IPS DF 6.9 (cell line): ENCODE measurements at places on chromosomes 5 and 9.

DNA sequence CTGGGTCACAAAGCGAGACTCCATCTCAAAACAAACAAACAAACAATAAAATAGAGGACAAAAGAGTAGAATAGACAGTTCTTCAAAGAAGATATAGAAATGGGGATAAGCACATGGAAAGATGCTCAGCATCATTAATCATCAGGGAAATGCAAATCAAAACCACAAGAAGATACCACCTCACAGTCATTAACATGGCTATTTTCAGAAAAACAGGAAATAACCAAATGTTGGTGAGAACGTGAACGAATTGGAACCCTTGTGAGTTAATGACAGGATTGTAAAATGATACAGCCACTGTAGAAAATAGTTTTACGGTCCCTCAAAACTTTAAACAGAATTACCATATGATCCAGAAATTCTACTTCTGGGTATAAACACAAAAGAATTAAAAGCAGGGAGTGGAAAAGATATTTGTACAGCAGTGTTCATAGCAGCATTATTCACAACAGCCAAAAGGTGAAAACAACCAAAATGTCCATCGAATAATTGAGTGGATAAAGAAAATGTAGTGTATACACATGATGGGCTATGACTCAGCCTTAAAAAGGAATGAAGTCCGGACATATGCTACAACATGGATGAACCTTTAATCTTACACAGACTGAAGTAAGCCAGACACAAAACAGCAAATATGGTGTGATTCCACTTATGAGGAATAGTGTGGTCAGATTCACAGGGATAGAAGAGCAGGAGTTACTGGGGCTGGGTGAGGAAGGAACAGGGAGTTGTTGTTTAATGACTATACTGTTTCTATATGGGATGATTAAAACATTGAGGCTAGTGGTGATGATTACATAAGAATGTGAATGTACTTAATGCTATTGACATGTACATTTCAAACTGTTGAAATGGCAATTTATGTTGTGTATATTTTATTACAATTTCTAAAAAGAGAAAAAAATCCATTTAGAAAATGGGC, 19.7 kb downstream of the OR2V2 start:
- DNase-seq: no peak

DNA sequence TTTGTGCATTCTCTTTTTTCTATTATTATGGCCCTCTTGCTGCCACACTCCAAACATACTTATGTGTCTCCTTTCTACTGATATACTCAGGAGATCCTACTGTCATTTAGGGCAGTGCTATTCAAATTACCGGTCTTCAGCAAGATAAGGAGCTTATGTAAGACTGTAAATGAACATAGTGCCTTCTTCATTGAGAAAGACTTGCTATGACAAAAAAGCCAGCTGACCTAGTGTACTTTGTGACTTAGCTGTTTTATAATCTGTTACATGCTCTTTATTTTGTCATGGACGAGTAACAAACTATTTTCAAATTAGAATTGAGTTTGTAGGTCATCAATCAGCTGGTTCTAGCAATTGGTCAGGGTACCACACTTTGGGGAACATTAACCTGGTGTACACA, 32.8 kb downstream of the RANBP17 start:
- no peak for DNase-seq

DNA sequence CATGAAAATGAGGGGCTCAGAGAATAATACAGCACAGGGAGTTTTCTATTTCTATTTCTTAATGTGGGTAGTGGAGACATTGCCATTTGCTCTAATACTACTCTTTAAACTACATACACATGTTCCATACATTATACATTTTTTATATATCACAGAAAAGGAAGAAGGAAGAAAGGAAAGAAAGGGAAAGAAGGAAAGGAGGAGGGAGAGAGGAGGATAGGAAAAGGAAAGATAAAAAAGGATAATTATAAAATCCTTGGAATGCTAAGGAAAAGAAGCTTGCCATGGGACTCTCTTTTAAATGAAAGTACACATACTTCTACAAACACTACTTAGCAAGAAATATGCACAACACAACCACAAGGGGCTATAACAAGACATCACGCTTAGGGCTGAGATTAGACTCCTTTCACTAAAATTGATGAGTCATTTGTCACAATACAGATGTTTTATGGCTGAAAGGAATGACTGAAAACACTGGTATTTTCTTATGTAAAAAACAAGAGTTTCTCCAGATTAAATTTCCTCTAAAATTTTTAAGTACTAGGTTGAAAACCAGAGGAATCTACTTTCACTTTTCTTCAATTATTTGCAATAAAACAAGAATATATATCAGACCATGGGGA, 219.8 kb downstream of the ARL15 start:
- DNase-seq: no peak

GRCh38 chr5:32002755-32003154, 171.4 kb downstream of the GOLPH3 start:
- no peak for DNase-seq

DNA sequence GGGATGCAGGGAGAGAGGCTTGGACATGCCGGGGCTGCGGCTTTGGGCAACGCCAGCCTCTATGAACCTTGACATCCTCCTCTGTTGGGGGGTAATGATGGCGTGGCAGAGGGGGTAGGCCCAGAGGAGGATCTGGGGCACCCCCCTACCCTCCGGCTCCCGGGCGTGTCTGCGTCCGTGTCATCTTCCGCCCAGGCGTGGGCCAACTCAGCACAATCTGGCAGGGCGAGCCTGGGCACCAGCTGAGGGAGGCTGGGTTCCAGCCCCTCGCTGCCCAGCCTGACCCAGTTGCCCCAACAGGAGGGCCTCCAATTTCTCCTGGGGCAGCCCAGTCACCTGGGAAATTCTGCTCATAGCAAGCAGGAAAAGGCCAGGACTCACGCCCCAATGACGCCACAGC, 62.9 kb upstream of the IL17B start:
- no peak for DNase-seq

GRCh38 chr5:111927191-111927590, 170.2 kb upstream of the NREP start:
- DNase-seq: no peak

- DNase-seq: no peak
Measured at GRCh38 chr9:17630531-17630949, 51.7 kb downstream of the SH3GL2 start.

- no peak for DNase-seq
Measured at GRCh38 chr5:108149369-108149768, 232.5 kb downstream of the FBXL17 start.

- DNase-seq: no peak
Measured at GRCh38 chr5:140868721-140869554, at the start of gene PCDHA11. Gene PCDHA11, plus strand, starts transcription at chr5:140868957. Its CDS starts 147 bp downstream, at chr5:140869104.

- no peak for DNase-seq
Measured at GRCh38 chr5:175094461-175094860, 349.5 kb downstream of the DRD1 start.

GRCh38 chr9:20632705-20633104, 10.4 kb upstream of the MLLT3 start:
- DNase-seq: no peak

DNA sequence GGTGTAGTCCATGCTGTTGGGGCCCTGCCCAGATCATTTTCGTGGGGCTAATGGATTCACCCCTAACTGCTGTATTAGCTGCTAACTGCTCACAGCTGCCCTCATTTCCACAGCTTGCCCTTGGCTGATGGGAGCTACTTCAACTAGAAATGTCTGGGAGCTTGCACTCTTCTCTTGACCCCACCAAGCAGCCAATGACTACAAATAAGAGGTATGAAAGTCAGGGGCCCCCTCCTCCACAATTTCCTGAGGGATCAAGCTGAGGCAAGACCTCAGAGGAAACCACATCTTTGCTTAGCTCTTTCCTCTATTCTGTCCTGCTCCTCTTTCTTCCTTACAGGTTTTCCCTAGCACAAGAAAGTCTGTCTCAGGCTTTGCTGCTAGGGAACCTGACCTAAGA, 397.5 kb downstream of the MLLT3 start:
- no peak for DNase-seq

DNA sequence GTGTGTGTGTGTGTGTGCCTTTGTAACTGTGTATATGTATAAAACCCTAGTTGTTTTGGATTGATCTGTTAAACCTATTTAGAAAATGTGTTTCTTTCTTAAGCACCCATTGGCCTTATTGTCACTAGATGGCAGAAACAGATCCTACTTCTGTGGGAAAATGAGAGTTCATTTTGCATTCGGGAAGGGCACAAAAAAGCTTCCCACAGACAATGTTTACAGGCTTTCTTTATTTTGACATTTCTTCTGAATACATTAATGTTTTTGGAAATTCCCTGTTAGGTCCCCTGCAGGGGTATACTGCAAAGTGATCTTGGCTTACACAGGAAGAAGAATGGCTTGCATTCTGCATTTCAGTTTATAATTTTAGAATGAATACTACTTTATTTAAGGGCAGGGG, 481.8 kb upstream of the ARRDC3 start:
- no peak for DNase-seq

DNA sequence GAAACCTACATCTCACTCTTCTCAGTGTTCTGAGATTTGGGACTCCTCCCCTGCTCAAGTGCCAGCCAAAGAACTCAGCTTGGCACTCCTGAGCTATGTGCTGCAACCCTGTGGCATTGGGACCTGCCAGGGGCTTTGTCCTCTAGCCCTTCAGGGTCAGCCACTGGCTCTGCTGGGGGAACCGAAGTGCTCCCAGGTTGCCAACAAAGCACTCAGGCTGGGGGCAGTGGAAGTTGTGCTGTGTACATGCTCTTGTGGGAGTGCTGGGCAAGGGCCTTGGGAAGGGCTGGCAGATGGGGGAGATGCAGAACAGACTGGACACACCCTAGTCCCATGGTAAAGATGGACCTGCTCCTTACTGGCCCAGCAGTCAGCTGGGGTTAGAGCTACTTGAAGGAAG, 498.6 kb downstream of the CAAP1 start:
- no peak for DNase-seq

DNA sequence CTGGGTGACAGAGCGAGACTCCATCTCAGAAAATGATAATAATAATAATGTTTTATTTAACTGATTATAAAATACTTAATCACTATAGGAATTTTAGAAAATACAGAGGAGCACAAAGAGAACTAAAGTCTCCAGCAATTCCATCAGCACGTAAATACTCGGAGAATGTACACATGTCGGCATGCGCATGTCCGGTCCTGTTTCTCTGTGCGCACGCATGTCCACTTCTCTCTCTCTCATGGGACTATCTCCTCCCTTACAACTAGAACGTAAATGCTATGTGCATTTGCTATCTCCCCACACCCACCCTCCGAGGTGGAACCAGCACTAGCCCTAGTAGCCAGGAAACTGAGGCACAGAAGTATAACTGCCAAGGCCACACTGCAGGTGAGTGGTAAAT, 19.0 kb downstream of the CCNJL start:
- DNase-seq: no peak

GRCh38 chr5:169521366-169521983, 62.1 kb upstream of the SPDL1 start:
- DNase-seq: no peak

DNA sequence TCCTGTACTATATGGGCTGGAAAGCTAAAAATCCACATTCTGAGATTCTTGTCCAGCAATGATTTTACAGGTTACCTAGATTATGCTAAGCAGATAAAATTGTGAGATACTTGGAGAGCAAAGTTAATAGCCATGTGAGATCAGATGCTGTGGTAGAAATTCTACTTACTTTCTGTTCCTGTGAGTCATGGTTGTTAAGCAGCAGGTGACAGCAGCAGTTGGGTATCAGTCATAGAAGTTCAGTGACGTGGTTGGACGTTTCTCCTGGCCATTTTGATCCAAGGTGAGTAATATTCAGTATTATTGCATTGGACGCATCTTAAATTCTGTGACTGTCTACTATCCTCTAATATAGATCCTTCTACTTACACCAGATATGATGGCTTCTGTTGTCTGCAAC, 524.5 kb downstream of the TMEM38B start:
- no peak for DNase-seq

DNA sequence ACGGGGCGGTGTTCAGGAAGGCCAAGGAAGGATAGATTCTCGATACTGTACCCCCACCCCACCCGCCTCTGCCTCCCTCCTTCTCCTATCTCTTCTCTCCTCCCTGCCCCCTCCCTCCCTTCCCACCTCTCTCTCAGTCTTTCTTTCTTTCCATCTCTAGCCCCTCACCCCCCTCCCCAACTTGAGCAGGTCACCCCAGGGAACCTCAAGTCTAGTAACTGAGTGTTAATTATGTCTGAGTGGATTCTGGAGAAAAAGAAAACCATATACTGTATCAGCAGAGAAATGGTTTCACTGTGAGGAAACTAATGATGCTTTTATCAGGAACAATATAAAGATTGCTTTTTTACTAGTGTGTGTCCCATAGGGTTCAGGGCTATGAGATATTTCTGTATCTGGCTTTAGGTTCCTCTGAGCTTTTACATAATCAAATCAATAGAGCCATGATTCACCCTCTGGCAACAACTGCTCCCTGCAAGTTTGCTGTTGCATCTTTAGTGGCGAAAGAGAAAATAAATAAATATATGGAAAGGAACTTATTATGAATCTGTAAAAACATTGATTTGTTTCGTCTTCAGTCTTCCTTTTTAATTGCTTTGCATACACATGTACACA, 639.7 kb downstream of the CCDC171 start:
- DNase-seq: no peak

DNA sequence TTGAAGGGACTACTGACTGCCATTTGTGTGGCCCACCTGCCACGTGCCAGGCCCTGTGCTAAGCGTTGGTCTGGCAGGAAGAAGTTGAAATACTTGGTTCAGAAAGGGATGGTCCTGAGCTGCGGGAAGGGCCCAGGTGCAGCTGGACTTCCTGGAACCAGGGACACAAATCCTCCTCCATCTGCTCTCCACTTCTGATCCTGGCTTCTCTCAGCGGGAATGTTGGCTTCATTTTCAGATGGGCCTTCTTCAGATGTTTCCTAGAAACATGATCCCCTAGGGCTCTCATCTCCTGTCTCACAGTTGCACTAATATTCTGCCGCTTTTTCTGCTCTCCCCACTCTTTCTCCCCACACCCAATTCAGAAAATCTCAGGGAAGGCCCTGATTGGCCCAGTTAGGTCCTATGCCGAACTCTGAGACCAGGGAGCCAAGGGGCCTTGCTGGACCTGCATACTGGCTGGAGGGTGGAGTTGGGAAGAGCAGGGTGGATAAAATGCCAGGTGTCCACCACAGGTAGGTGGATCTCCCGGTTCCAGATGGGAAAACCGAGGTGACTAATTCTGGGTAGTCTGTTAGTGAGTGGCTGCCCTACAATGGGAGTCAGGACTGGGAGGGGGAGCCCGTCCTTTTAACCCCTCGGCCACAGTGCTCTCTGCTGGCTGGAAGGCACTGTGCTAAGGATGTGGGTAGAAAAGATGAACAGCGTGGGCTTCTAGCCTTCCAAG, 19.4 kb downstream of the PSAT1 start:
- DNase-seq: no peak

GRCh38 chr9:72622186-72622585, 100.8 kb downstream of the TMC1 start:
- DNase-seq: no peak

GRCh38 chr5:109697339-109697738, 7.6 kb downstream of the MAN2A1 start:
- no peak for DNase-seq

GRCh38 chr5:147481376-147481775, 28.5 kb downstream of the DPYSL3 start:
- DNase-seq: no peak

- no peak for DNase-seq
Measured at GRCh38 chr5:58501778-58502417, 10.7 kb downstream of the GAPT start.
